Activated CD8-positive, alpha-beta memory T cell treated with anti-CD3 and anti-CD28 coated beads, Interleukin-2, amount 10 ng/mL, durations not matched to agents 7 days and 5 days (primary cell): ENCODE measurements at places on chromosomes 1 and 21. TPM values are rescaled to one million over a fixed set of nuclear protein-coding genes. Genes with fewer than 3 reads are reported as not detected.

Gene U2AF1
- total RNA-seq, result 18.8 TPM

Gene TMEM234
- total RNA-seq, result 11.7 TPM

Gene SLAMF1
- total RNA-seq, result 59.3 TPM

Gene PLA2G2F
- total RNA-seq, result not detected

Gene C1orf53
- 2.5 TPM for total RNA-seq

Gene TTC39A
- total RNA-seq, result 0.33 TPM

Gene TNNT2
- not detected for total RNA-seq

Gene PROK1
- not detected for total RNA-seq

Gene GPR37L1
- total RNA-seq, result not detected

Gene MEX3A
- total RNA-seq, result 0.06 TPM

Gene SUSD4
- not detected for total RNA-seq

- no peak for DNase-seq
Observed at GRCh38 chr1:66317248-66317515, 216.8 kb upstream of the SGIP1 start.

- DNase-seq, result peak; percentile 14
Observed at GRCh38 chr1:29392036-29392435, 155.7 kb downstream of the PTPRU start.

DNA sequence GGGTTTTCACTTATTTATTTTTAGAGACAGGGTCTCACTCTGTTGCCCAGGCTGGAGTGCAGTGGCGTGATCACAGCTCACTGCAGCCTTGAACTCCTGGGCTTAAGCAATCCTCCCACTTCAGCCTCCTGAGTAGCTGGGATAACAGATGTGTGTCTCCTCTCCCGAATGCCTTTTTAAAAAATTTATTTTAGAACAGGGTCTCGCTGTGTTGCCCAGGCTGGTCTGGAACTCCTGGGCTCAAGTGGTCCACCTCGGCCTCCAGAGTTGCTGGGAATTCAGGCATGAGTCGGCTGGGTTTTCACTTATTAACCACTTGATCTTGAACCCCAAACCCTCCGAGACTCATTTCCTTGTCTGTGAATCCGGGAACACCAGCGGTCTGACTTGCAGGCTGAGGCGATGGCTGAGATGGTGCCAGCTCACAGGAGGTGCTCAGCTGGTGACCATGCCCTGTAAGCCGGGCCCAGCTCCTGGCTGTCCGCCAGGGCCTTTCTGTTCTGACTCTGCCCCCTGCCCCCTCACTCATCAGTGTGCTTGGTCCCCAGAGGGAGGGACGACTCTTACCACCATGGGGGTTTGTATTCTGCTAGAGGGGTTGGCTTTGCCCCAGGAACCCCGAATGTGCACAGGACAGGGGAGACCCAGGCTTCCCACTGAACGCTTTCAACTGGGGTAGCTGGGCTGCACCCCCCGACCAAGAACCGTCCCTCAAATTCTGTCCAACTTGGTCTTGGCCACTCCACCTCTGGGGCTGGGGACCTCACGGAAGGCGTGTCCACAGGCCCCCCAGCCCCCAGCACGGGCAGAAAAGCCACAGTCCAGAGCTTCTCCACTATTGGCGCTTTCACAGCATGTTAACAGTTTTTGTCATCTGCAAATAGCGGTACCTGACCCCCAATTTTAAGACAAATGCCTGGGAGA lies 22.5 kb downstream of the MMEL1 start:
- no peak for DNase-seq

GRCh38 chr1:183893561-183894289 lies 88.8 kb downstream of the RGL1 start:
- DNase-seq, result no peak

GRCh38 chr1:95117207-95118066 lies at the start of gene TLCD4:
Gene TLCD4, plus strand, starts transcription at chr1:95117355. Its CDS starts 26,547 bp downstream, at chr1:95143902.
- no peak for DNase-seq

DNA sequence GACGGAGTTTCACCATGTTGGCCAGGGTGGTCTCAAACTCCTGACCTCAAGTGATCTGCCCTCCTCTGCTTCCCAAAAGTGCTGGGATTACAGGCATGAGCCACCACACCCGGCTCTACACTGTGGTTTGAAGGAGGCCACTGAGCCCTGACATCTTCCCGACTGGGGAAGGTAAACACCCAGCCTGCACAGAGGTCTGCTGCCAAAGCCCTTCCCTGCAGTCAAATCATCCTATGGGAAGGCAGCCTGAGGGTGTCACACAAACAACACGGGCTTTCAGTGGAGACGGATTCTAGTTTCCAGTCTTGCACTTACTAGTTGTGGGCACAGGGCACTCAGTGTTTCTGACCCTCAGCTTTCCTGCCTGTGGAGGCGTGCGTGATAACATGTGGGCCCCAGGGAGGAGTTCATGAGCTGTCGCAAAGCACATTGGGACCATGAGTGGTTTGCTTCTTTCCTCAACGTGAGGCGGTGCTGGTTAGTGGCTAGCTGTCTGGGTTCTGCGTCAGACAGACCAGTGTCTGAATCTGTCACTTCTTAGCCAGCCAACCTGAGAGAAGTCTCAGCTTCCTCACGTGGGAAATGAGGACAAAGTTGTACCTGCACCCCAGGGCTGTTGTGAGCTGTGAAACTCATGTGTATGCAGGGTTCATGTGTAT lies 21.5 kb upstream of the OPRD1 start:
- DNase-seq, result no peak
